Lower leg skin (tissue), 4 donors: ENCODE measurements at places on chromosomes 3 and 15. TPM values are rescaled to one million over a fixed set of nuclear protein-coding genes. Genes with fewer than 3 reads are reported as not detected.

Gene CAMK2N2
- not detected for total RNA-seq

Gene PLCL2
- total RNA-seq: 1.4 TPM

Gene EPHB3
- 120 TPM for total RNA-seq

DNA sequence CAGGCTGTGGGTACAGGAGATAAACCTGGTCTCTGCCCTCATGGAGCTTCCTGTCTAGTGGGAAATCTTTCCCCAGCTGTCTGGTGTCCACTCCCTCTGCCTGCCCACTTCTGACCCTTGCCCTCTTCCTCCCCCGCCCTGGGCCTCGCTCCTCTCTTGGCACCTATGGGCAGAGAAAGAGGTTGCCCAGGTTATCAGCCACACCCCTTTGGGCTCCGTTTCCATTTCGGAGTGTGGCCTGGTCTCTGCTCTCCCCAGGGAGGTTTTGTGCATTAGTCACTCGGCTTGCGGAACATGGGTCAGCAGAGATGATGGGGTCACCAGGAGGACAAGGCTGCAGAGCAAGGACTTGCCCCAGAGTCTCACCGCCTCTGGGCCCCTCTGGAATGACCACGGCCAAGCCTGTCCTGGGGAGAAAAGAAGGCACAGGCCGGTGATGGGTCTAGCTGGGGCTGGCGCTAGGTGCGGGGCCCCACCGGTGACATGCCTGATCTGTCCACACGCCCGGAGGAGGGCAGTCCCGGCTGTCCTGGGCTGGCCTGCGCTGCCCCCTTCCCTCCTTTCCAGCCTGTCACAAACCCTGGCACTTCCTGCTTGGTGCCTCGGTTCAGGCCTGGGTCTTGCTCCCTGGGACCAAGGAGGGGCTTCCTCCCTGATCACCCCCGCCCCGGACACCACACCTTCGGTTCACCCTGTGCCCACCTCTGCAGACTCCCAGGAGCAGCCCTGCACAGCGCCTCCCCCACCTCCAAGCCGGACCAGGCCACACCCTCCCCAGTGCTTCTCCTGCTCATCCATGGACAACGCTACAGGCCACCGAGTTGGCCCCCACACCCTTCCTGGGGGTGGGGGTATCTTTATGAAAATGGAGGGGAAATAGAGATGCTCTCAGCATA, 35.6 kb upstream of the MUC4 start:
- no peak for DNase-seq

DNA sequence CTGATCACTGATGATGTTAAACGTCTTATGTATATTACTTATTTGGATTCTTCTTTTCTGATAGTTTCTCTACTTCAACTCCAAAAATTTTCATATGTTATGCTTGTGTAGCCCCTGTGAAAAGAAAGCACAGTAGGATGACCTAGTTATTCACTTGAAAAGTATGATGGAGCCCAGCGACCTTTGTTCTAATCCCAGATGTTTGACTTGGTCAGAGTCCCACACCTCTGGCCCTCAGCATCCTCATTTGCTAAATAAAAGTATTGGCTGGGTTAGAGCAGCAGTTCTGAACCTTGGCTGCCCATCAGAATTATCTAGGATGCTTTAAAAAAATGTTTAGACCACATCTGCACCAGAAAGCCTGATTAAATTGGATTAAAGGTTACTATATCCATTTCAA, 173.7 kb downstream of the ATG7 start:
- DNase-seq: no peak

- no peak for DNase-seq
Observed at GRCh38 chr15:75154461-75155062, 47.1 kb upstream of the C15orf39 start.
